Smooth muscle cell of the umbilical artery (primary cell): ENCODE measurements at places on chromosomes 1 and 21. TPM values are rescaled to one million over a fixed set of nuclear protein-coding genes. Genes with fewer than 3 reads are reported as not detected.

Gene SLAMF1
- total RNA-seq = not detected in 2 replicates

Gene KRTAP11-1
- not detected in 2 replicates for total RNA-seq

Gene AGT
- total RNA-seq = 0.09 TPM in 1 of 2 replicates, not detected in the other

Gene TEKT2
- not detected in 2 replicates for total RNA-seq

Gene CLSTN1
- total RNA-seq = 167 and 210 TPM in 2 replicates

Gene PLPP3
- 5.3 and 18.1 TPM in 2 replicates for total RNA-seq

Gene CFAP141
- total RNA-seq = not detected in 2 replicates

Gene TCHH
- not detected in 2 replicates for total RNA-seq

Gene FCRL1
- total RNA-seq = not detected in 2 replicates

Gene LORICRIN
- total RNA-seq = not detected in 2 replicates

Gene PRKCZ
- total RNA-seq = 0.55 and 2.7 TPM in 2 replicates

Gene EMC1
- total RNA-seq = 138 and 177 TPM in 2 replicates

Gene CD84
- not detected in 2 replicates for total RNA-seq

Gene FCRL2
- not detected in 2 replicates for total RNA-seq

Gene LRRC38
- total RNA-seq = not detected in 2 replicates

Gene PTPRC
- under 0.01 TPM in 1 of 2 replicates, not detected in the other for total RNA-seq
